ENCODE measurements at places on chromosomes 13 and 19. TPM values are rescaled to one million over a fixed set of nuclear protein-coding genes. Genes with fewer than 3 reads are reported as not detected.

Gene POLD1
- 73.0 TPM for total RNA-seq

Gene LILRA1
- not detected for total RNA-seq

Gene CACNA1A
- total RNA-seq = 0.03 TPM

Gene CYSLTR2
- not detected for total RNA-seq

Gene SHISA7
- total RNA-seq = not detected

Gene ANKLE1
- total RNA-seq = 0.36 TPM

Gene SOX1
- total RNA-seq = not detected

Gene ZNF541
- total RNA-seq = not detected

Gene CALR3
- not detected for total RNA-seq

Gene ZNF837
- total RNA-seq = 1.7 TPM

Gene BEST2
- total RNA-seq = 2.9 TPM

Gene KLK10
- total RNA-seq = 0.09 TPM

Gene TPTE2
- total RNA-seq = not detected

Gene ASF1B
- 28.0 TPM for total RNA-seq
